Astrocyte (in vitro differentiated cells and primary cell): ENCODE measurements at places on chromosomes 2 and 18.

DNA sequence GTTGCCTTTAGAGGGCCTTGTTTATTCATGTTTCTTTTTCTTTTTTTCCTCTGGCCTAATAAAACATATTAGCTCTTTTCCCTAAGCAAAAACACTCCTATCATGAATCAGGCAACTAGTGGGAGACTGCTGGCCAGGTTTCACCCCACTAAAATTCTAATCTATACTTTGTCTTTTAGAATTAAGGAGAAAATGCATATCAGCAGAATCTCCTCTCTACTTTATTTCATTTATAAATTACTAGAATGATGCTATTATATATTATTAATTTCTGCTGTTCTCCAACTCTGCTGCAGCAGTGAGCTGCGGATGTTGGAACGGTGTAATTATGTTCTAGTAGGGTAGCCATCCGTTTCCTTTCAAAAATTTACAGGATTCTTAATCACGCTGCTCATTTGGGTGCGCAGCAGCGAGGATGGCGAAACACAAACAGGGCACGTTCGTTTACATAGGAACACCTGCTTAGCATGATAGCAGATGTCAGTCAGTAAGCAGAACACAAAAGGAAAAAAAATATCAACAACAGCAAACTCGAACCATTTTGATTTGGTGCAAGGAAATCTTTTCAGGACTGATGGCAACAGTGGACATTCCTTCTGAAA lies 30.5 kb downstream of the ZEB2 start:
- DNase-seq, result no peak

GRCh38 chr18:52844323-52844722 lies 504.3 kb downstream of the DCC start:
- DNase-seq, result no peak

DNA sequence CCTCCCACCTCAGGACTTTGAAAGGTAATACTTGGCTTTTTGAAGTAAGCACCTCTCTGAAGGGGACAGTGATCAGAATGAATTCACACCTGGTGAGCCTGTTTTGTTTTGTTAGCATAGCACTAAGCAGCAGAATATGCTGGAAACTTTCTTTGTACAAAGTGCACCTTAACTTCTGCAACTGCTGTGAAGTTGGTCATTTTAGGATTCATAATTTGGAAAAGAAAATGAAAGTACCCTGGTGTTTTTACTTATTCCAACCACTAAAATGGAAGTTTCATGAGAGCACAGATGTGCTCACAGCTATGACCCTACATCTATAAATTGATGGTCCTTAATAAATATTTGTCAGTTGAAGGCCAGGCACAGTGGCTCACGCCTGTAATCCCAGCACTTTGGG lies 257.8 kb upstream of the STON1 start:
- DNase-seq, result no peak

- DNase-seq, result no peak
Measured at GRCh38 chr2:71685941-71686611, 232.7 kb downstream of the DYSF start.

- peak; percentile 20 for DNase-seq
Measured at GRCh38 chr2:216827073-216827720, 32.7 kb downstream of the TNP1 start.
